Pancreas (tissue), 10 donors: ENCODE measurements at places on chromosomes 4 and X. TPM values are rescaled to one million over a fixed set of nuclear protein-coding genes. Genes with fewer than 3 reads are reported as not detected.
A peak's percentile ranks its signal among the peaks of the same experiment; 100 is the strongest.

CXCL13 gene
- total RNA-seq, result not detected

FRMPD4 gene
- 0.03 TPM for total RNA-seq

ALAS2 gene
- total RNA-seq, result 0.32 TPM

TGIF2LX gene
- total RNA-seq, result not detected

KCND1 gene
- total RNA-seq, result 1.7 TPM

MAGEA11 gene
- total RNA-seq, result not detected

CXCR3 gene
- 0.52 TPM for total RNA-seq

HTATSF1 gene
- total RNA-seq, result 11.2 TPM

DNA sequence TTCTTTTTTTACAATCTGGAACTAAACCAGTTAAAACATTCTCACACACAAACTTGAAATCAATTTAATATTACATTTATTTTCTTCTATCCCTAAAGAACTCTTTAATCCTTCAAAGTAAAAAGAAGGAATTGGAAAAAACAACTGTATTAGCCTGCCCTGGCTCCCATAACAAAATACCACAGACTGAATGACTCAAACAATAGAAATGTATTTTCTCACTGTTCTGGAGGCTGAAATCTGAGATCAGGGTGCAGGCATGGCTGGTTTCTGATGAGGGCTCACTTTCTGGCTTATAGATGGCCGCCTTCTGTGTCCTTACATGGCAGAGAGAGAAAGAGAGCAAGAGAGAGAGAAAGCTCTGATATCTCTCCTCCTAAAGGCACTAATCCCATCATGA is 149.4 kb downstream of the PDGFRA start:
- no peak overlapping the region for H3K27ac ChIP-seq
- DNase-seq, result no peak
- H3K27me3 ChIP-seq, result no peaks in the 10 kb centered on the region
- no peaks in the 10 kb centered on the region for H3K4me1 ChIP-seq
- H3K36me3 ChIP-seq, result no peaks in the 10 kb centered on the region

GRCh38 chr4:40306976-40307375 is 28.2 kb upstream of the CHRNA9 start:
- no peak for DNase-seq
- H3K36me3 ChIP-seq, result no peaks in the 10 kb centered on the region
- no peaks in the 10 kb centered on the region for H3K4me1 ChIP-seq
- H3K27me3 ChIP-seq, result no peaks in the 10 kb centered on the region

GRCh38 chrX:75226280-75226679 is 47.6 kb upstream of the UPRT start:
- no peaks in the 10 kb centered on the region for H3K36me3 ChIP-seq
- H3K4me3 ChIP-seq, result no peak overlapping the region
- no peaks in the 10 kb centered on the region for H3K4me1 ChIP-seq
- H3K27ac ChIP-seq, result no peak overlapping the region
- H3K27me3 ChIP-seq, result no peaks in the 10 kb centered on the region

- H3K36me3 ChIP-seq, result no peaks in the 10 kb centered on the region
- H3K4me1 ChIP-seq, result peaks cover 6% of the 10 kb centered on the region
- H3K4me3 ChIP-seq, result no peak overlapping the region
- DNase-seq, result no peak
Observed at GRCh38 chr4:107734120-107734519, 14.1 kb upstream of the PAPSS1 start.

- peaks cover 15% of the 10 kb centered on the region for H3K4me1 ChIP-seq
- no peak overlapping the region for H3K4me3 ChIP-seq
- H3K27me3 ChIP-seq, result no peaks in the 10 kb centered on the region
- H3K27ac ChIP-seq, result peak overlapping the region; percentile 19
- DNase-seq, result peak; percentile 61
- no peaks in the 10 kb centered on the region for H3K36me3 ChIP-seq
Observed at GRCh38 chr4:139740531-139741041, 75.0 kb downstream of the MGST2 start.

DNA sequence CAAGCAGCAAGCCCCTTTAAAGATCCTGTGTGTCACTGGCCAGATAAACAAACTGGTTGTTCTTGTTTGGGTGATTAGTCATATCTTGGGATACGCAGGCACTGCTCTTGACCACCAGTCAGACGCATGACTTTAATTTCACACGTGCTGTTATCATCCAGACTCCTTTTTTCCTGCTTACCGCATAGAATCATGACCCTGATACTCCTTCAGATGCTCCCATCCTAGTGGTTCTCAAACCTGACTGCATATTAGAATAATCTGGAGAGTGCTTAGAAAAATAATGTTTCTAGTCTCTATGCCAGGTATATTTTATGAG is 78.8 kb downstream of the CLDN22 start:
- no peaks in the 10 kb centered on the region for H3K27me3 ChIP-seq
- H3K36me3 ChIP-seq, result no peaks in the 10 kb centered on the region
- peak overlapping the region; percentile 66 for H3K27ac ChIP-seq
- DNase-seq, result no peak
- H3K4me1 ChIP-seq, result peaks cover 30% of the 10 kb centered on the region

- DNase-seq, result no peak
- no peaks in the 10 kb centered on the region for H3K27me3 ChIP-seq
- H3K36me3 ChIP-seq, result no peaks in the 10 kb centered on the region
- H3K4me1 ChIP-seq, result no peaks in the 10 kb centered on the region
Observed at GRCh38 chr4:185958094-185958747, 110.7 kb upstream of the TLR3 start.

DNA sequence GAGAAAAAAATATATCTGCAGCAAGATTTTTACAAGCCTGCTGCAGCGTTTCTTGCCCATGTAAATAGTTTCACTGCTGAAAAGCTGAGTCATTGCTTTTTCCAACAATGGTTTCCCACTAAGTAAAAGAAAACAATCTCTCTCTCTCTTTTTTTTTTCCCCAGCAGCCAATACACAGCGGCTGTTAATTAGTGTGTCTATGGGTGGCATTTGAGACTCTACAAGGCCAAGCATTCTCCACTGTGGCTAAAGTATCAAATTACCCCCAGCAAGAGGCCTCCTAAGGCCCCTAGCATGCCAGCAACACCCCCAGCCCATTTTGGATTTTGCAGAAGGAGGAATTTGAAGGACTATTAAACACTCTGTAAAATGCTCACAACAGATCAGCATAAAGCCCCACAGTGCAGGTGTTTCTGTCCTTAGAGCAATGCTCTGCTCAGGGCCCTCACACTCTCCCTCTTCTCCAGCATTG is 837.4 kb downstream of the TRIML1 start:
- no peaks in the 10 kb centered on the region for H3K4me1 ChIP-seq
- no peaks in the 10 kb centered on the region for H3K27me3 ChIP-seq
- no peak overlapping the region for H3K27ac ChIP-seq
- DNase-seq, result no peak

GRCh38 chrX:115402299-115402698 is 112.8 kb downstream of the LUZP4 start:
- DNase-seq, result no peak
- H3K4me1 ChIP-seq, result no peaks in the 10 kb centered on the region
- H3K27ac ChIP-seq, result no peak overlapping the region
- H3K36me3 ChIP-seq, result no peaks in the 10 kb centered on the region
- H3K27me3 ChIP-seq, result no peaks in the 10 kb centered on the region

DNA sequence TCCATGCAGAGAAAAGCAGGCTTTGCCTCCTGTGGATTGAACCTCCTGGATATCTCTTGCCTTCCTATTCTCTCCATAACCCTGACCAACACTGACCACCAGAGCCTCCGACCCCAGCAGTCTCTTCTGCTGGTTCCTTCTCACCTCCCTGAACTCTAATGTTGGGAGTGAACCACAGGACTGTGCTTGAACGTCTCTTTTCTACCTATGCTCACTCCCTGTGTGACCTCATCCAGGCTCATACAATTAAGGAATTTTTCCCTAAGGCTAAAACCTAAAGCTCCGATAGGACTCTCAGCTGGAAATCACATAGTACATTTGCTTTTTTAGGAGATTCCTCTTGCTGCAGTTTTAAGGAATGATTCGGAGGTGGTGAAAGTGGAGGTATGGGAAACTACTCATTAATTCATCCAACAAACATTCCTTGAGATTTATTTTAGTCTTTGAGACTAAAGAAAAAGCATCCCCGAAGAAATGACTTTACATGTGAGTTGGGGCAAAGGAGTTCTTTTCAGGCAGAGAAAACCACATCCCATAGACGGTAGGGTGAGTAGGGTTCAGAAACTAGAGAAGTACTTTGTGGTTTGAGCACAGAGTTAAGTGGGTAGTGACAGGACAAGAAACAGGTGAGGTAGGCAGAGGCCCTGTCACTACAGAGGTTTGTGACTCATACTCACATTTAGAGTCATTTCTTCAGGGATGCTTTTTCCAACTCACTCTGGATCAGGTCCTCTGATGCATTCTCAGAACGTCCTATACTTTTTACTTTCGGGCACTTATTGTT is 30.8 kb downstream of the NDNF start:
- H3K4me1 ChIP-seq, result no peaks in the 10 kb centered on the region
- no peak for DNase-seq
- H3K27ac ChIP-seq, result no peak overlapping the region
- no peaks in the 10 kb centered on the region for H3K27me3 ChIP-seq
- H3K36me3 ChIP-seq, result no peaks in the 10 kb centered on the region
- H3K4me3 ChIP-seq, result no peak overlapping the region

- H3K36me3 ChIP-seq, result no peaks in the 10 kb centered on the region
- no peaks in the 10 kb centered on the region for H3K27me3 ChIP-seq
- no peak overlapping the region for H3K27ac ChIP-seq
- DNase-seq, result no peak
- no peaks in the 10 kb centered on the region for H3K4me1 ChIP-seq
- no peak overlapping the region for H3K4me3 ChIP-seq
Observed at GRCh38 chr4:59612235-59612634, 1587.9 kb upstream of the ADGRL3 start.

GRCh38 chr4:146245850-146246249 is 31.5 kb downstream of the REELD1 start:
- H3K27ac ChIP-seq, result no peak overlapping the region
- DNase-seq, result no peak
- no peak overlapping the region for H3K4me3 ChIP-seq
- H3K36me3 ChIP-seq, result no peaks in the 10 kb centered on the region
- H3K4me1 ChIP-seq, result peaks cover 7% of the 10 kb centered on the region
- H3K27me3 ChIP-seq, result no peaks in the 10 kb centered on the region

- H3K4me1 ChIP-seq, result no peaks in the 10 kb centered on the region
- DNase-seq, result no peak
- no peaks in the 10 kb centered on the region for H3K27me3 ChIP-seq
- peak overlapping the region; percentile 47 for H3K27ac ChIP-seq
- H3K4me3 ChIP-seq, result no peak overlapping the region
- H3K36me3 ChIP-seq, result no peaks in the 10 kb centered on the region
Observed at GRCh38 chr4:23878912-23879732, 10.7 kb downstream of the PPARGC1A start.

DNA sequence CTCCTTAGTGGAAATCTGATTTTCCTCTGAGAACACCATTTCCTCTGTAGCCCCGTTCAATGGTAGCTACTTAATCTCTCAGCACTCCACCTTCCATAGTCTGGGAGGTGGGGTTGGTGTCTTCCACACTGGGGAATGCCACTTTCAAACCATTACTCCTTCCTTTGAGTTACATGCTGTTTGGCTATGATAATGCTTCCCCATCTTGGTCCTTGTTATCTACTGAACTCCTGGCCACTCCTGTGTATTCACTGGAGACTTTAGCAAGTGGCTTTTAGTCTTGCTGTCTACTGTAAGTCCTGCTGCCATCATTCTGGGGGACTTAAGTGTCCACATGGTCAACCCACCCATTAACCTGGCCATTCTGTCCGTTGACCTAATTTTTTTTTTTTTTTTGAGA is 63.9 kb upstream of the SMIM10 start:
- no peak overlapping the region for H3K4me3 ChIP-seq
- no peaks in the 10 kb centered on the region for H3K36me3 ChIP-seq
- no peaks in the 10 kb centered on the region for H3K4me1 ChIP-seq
- H3K27ac ChIP-seq, result no peak overlapping the region
- DNase-seq, result no peak
- no peaks in the 10 kb centered on the region for H3K27me3 ChIP-seq

DNA sequence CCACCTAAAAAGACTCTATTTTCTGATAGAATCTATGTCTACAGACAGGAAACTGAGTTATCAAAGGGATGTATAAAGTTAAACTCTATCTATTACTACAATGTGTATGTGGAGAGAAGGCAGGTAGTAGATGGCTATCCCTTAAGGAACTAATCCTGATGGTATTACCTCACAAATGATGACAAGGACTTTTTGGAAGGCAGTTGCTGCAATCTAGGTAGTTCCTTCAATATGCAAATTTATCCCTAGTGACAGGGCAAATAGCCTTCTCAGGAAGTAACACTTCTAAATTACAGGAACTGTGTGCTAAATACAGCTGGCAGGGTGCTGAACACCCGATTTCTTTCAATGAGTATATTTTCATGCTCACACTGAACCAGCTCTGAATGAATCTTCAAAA is 177.4 kb downstream of the COL25A1 start:
- no peaks in the 10 kb centered on the region for H3K4me1 ChIP-seq
- no peaks in the 10 kb centered on the region for H3K27me3 ChIP-seq
- H3K4me3 ChIP-seq, result no peak overlapping the region
- no peak overlapping the region for H3K27ac ChIP-seq
- no peaks in the 10 kb centered on the region for H3K36me3 ChIP-seq

DNA sequence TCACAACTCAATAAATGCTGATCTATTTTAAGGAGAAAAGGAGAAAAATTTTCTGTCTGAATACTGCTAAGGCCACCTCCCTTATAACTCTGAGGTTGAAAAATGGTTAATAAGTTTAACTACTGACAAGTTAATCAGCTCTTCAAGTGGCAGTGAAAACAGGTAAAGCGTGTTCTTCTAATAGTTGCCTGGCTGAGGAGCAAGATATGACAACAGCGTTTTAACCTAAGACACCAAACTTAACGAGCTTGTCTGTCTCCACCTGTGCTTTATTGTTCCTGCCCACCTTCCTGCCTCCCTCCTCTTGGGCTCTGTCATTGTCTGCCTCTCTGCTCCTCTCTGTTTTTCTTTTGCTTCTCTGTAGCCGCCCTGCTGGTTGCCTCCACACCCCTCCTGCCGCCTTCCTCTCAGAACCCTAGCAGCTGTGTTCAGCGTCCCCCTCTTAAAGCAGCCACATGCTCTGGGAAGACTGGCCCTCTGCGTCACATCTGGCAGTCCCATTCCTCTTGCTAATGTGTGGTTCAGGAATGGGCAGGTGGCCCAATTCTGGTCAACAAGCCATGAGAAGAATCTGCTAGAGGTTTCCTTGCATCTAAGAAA is 4.3 kb upstream of the TSPAN5 start:
- no peaks in the 10 kb centered on the region for H3K27me3 ChIP-seq
- H3K36me3 ChIP-seq, result no peaks in the 10 kb centered on the region
- peaks cover 2% of the 10 kb centered on the region for H3K4me1 ChIP-seq
- no peak for DNase-seq
- no peak overlapping the region for H3K4me3 ChIP-seq

DNA sequence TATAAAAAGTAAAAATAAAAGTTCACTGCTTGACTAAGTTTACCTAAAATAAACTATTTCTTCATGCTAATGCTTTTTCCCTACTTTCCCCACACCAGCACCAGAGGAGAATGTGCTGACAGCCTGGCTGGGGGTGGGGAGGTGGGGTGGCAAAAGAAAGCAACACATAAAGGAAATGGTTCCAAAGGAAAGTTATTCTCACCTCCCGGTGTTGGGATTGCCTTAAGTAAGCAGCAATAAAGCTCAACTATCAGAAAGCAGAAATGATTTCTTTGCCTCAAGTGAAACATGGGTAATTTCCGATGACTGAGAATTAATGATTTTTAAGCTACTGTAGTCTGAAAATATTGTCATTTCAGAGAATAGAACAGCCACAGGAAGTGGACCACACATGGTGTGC is 84.5 kb upstream of the DKK2 start:
- no peaks in the 10 kb centered on the region for H3K27me3 ChIP-seq
- H3K36me3 ChIP-seq, result no peaks in the 10 kb centered on the region
- DNase-seq, result no peak
- no peaks in the 10 kb centered on the region for H3K4me1 ChIP-seq

GRCh38 chr4:2062168-2062807 is 3.2 kb downstream of the NAT8L start:
- no peaks in the 10 kb centered on the region for H3K27me3 ChIP-seq
- no peak overlapping the region for H3K27ac ChIP-seq
- no peak overlapping the region for H3K4me3 ChIP-seq
- H3K4me1 ChIP-seq, result no peaks in the 10 kb centered on the region
- no peaks in the 10 kb centered on the region for H3K36me3 ChIP-seq
